Psoas muscle (tissue), 8 donors: ENCODE measurements at places on chromosomes 13 and 19. TPM values are rescaled to one million over a fixed set of nuclear protein-coding genes. Genes with fewer than 3 reads are reported as not detected.

NR2C2AP gene
- 7.5 TPM for total RNA-seq

KLK2 gene
- not detected for total RNA-seq

TICAM1 gene
- 16.4 TPM for total RNA-seq

ZNF808 gene
- total RNA-seq, result 7.5 TPM

GRCh38 chr19:8148410-8149260 is 757 bp downstream of the FBN3 start:
- H3K27me3 ChIP-seq, result peaks cover 54% of the 10 kb centered on the region
- H3K36me3 ChIP-seq, result no peaks in the 10 kb centered on the region
- no peak overlapping the region for H3K27ac ChIP-seq
- peak overlapping the region; percentile 30 for H3K4me3 ChIP-seq
- no peak for DNase-seq
- H3K4me1 ChIP-seq, result no peaks in the 10 kb centered on the region

DNA sequence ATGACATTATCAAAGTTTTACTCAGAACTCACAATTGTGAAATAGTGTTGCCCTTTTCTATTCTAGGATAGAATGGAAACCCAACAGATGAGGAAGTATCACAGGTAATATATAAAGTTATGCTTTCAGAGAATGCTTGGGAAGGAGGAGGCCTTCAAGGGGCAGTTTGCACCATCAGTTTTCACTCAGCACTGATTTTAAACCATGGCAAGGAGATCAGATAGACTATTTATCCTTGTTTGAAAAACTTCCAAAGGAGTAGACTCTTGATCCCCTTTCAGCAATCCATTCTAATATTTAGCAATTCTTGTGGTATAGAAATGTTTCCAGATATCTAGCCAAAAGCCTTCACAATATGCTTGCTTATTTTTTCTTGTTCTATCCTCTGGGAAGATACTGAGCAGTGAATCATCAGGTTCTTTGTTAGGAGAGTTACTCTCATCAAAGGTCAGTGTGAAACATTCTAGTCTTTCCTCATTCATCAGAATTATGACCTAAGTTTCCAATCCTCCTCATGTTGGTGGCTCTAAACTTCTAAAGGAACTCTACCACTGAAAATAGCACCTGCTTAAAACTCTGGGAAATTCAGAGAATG is 3.8 kb downstream of the GPC6 start:
- no peak overlapping the region for H3K4me3 ChIP-seq
- peaks cover 4% of the 10 kb centered on the region for H3K27me3 ChIP-seq
- no peaks in the 10 kb centered on the region for H3K4me1 ChIP-seq

NXNL1 gene
- total RNA-seq, result 1.0 TPM

- H3K4me3 ChIP-seq, result no peak overlapping the region
- H3K27me3 ChIP-seq, result no peaks in the 10 kb centered on the region
- H3K4me1 ChIP-seq, result no peaks in the 10 kb centered on the region
- no peaks in the 10 kb centered on the region for H3K36me3 ChIP-seq
Observed at GRCh38 chr13:105952233-105952972, 583.1 kb downstream of the EFNB2 start.

GRCh38 chr13:98688373-98688772 is 64.1 kb downstream of the SLC15A1 start:
- H3K36me3 ChIP-seq, result no peaks in the 10 kb centered on the region
- no peaks in the 10 kb centered on the region for H3K4me1 ChIP-seq
- H3K4me3 ChIP-seq, result no peak overlapping the region
- no peak for DNase-seq
- no peak overlapping the region for H3K27ac ChIP-seq

PSG11 gene
- not detected for total RNA-seq

CLDN10 gene
- total RNA-seq, result not detected

GRCh38 chr13:45305079-45305478 is 35.9 kb downstream of the TPT1 start:
- DNase-seq, result no peak
- no peaks in the 10 kb centered on the region for H3K36me3 ChIP-seq
- H3K4me3 ChIP-seq, result no peak overlapping the region
- peaks cover 8% of the 10 kb centered on the region for H3K4me1 ChIP-seq
- H3K27ac ChIP-seq, result no peak overlapping the region

ACER1 gene
- total RNA-seq, result not detected

C5AR1 gene
- 6.3 TPM for total RNA-seq

PLK5 gene
- not detected for total RNA-seq

DNA sequence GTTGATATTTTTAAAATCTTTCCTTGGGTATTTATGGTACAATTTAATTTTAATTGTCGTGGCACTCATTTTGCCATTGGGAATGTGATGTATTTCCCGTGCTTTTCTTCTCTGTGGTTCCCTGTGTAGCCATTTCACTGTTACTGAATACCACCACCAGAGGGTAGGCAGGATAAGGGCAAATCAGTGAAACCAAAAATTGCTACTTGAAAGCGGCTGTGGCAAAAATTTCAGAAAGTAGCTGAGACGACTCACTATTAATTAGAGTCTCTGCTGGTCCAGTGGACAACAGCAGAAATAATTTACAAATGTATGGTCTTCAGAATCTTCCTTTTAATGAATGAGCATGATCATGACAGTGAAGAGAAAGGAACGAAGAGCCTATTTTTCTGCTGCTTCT is 34.4 kb upstream of the MIR17HG start:
- no peak for DNase-seq
- no peaks in the 10 kb centered on the region for H3K36me3 ChIP-seq
- no peak overlapping the region for H3K4me3 ChIP-seq
- no peaks in the 10 kb centered on the region for H3K27me3 ChIP-seq
- H3K4me1 ChIP-seq, result no peaks in the 10 kb centered on the region

DNA sequence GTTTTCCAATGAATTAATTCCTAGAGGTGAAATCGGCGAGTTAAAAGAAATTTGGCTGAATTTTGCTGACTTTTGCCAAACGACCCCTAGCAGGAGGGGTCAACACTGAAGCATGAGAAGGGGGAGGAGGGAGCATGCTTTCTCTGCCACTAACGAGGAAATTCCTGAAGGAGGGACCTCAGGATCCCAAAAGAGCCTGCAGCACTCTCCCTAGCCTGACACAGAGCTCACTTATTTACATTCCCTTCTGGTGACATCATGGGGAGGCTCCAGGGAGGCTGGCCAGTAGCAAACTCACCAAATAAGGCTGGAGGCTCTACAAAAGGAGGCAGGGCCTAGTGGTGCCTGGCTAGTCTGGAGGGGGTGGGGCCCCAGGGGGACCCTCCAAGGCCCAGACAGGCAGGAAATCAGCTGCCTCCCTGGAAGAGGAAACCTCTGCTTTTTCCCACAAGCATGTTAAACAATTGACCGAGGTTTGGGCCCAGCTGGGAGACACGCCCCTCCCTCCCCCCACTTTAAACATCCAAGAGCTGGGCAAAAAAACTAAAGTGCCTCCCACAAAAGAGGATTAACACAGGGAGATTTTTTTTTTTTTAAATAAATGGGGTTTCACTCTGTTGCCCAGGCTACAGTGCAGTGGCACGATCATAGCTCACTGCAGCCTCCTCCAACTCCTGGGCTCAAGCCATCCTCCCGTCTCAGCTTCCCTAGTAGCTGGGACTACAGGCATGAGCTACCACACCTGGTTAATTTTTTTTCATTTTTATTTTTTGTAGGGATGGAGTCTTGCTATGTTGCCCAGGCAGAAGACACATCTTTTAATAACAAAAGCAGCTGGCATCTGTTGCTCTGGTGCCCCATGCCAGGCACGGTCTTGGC is 2.1 kb downstream of the DAPK3 start:
- DNase-seq, result peak; percentile 84
- H3K27ac ChIP-seq, result peak overlapping the region; percentile 99
- H3K4me3 ChIP-seq, result peak overlapping the region; percentile 96
- peaks cover 3% of the 10 kb centered on the region for H3K36me3 ChIP-seq

DNA sequence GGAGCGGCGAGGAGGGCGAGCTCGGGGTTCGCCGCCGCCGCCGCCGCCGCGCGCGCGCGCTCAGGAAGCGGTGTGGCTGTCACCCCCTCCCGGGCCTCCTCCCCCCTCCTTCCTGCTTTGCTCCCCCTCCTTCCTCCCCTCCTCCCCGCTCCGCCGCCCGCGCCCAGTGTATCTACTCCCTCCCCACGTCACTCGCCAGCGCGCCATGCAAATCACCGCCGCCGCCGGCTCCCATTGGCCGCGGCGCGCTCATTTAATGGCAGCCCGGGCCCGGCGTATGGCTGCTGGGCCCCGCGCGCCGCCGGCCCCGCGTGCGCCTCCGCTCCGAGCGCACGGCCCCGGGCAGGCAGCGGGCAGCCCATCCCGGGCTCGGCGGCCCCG is 335 bp upstream of the SOX1 start:
- peak; percentile 38 for DNase-seq
- peak overlapping the region; percentile 49 for H3K4me3 ChIP-seq

PRTN3 gene
- total RNA-seq, result not detected

GRCh38 chr19:49791776-49792445 is 21.2 kb downstream of the FUZ start:
- H3K36me3 ChIP-seq, result peaks cover 82% of the 10 kb centered on the region
- no peak for DNase-seq
- H3K27ac ChIP-seq, result no peak overlapping the region
- H3K27me3 ChIP-seq, result no peaks in the 10 kb centered on the region
- no peaks in the 10 kb centered on the region for H3K4me1 ChIP-seq
- no peak overlapping the region for H3K4me3 ChIP-seq

- no peaks in the 10 kb centered on the region for H3K4me1 ChIP-seq
- no peak overlapping the region for H3K27ac ChIP-seq
- no peaks in the 10 kb centered on the region for H3K36me3 ChIP-seq
- H3K4me3 ChIP-seq, result no peak overlapping the region
- DNase-seq, result no peak
Observed at GRCh38 chr19:28039677-28040381, 1173.1 kb downstream of the UQCRFS1 start.

UPK1A gene
- total RNA-seq, result not detected
